Cortex of kidney (tissue), 1 donor: ENCODE measurements at places on chromosomes 12 and 14.

DNA sequence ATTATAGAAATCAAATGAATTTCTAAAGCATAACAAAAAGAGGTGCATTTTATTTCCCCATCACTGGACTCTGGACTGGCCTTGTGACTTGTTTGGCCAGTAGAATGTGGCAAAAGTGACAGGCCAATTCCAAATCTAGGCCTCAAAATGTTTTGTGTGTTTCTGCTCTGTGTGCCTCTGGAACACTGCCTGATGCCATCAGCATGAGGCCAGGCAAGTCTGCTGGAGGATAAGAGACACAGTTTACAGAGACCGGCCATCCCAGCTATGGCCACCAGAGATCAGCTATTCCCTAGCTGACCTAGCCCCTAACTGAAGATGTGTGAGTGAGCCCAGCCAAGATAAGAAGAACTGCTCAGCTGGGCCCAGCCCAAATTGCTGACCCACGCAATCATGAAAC is 32.9 kb downstream of the ASCL1 start:
- DNase-seq, result no peak

GRCh38 chr14:53468876-53469275 is 315.8 kb upstream of the DDHD1 start:
- no peak for DNase-seq

- DNase-seq, result no peak
Measured at GRCh38 chr14:47857646-47858045, 182.2 kb upstream of the MDGA2 start.

DNA sequence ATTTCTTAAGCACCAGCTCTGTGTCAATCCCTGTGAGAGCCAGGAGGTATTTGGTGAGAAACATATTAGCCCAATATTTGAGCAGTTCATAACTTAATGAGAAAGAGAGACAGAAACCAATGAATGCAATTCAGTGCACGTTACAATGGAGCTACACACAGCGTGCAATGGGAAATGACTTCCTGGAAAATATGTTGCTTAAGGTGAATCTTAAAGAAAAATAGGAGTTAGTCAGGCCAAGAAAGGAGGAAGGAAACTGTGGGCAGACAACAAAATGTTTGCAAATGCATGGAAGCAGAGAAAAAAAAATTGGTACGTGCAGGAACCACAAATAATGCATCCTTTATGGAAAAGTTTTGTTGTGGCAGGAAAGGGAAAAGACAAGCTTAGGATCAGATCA is 481.7 kb downstream of the BCAT1 start:
- DNase-seq, result no peak

DNA sequence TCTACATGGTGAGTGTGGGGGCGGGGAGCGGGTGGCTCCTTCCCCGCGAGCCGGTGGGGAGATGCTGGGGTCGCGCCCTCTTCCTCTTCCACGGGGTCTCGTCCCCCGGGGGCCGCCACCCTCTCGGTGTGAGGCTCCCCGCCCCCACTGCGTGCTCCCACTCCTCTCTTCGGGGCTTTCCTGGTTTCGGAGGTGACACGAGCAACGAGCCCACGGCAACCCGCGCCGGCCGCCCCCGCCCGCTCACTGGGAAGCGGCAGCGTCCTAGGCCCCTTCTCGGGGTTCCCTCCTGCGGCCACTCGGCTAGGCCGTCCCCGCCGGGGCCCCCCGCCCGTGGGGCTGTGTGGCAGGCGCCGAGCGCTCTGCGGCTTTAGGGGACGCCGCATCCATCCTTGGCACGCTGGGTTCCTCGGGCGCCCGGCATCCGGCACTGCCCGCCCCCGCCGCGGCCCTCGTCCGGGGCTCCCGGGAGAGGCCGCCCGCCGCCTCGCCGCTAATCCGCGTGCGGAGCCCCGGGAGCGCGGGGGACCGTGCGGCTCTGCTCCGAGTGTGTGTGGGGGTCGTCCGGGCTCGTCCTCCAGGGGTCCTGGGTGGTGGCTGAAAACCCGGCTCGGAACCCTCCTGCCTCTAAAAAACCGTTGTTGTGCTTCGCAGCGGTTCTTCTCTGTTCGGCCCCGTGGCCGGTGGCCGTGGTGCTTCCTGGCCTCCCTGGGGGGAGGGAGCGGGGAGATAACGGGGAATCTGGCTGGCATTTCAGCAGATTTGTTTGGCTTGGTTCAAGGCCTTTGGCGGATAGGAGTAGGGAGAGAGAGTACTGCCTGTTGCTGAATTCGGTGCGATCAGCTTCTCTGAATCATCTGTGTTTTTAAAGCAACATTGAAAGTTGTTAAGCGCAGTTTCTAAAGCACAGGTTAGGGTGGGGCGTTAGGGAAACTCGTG is 1.0 kb downstream of the PCNX1 start:
- no peak for DNase-seq

DNA sequence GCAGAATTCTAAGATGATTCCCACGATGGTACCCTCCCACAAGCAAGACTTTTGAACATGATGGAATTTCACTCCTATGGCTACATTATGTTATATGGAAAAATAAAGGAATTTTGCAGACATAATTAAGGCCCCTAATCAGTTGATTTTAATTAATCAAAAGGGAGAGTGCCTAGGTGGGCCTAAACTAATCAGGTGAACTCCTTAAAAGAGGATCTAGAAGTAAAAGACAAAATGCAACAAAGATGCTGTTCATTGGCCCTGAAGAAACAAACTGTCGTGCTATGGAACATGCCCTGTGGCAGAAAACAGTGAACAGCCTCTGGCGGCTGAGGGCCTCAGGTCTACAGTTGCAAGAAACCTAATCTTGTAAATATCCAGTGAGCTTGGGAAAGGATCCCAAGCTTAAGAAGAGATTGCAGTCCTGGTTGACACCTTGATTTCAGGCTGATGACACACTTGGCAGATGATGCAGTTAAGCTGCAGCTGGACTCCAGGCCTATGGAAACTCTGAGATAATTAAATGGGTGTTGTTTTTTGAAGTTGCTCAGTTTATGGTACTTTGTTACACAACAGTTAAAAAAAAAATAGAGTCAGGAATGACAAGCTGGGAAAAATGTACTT is 13.8 kb downstream of the TMCC3 start:
- DNase-seq, result no peak

- no peak for DNase-seq
Measured at GRCh38 chr12:32305163-32305562, 94.2 kb upstream of the FGD4 start.

DNA sequence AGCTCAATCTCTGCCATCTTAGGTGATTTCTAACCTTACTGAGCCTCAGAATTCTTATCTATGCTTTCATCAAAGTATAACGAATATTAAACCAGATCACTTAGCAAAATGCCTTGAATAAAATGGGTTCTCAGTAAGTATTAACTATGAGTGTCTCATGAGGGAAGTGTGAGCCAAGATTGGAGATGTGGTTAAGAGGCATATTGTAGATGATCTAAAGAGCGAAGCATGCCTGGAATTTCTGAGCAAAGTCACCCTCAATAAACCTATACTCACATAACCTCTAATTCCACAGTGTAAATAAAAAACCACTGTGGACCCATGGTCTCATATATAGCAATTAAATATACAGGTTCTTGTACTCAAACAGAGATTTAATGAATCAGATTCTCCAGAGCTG is 193.1 kb upstream of the FSCB start:
- no peak for DNase-seq

GRCh38 chr12:102197789-102198188 is at the start of gene PMCH:
Gene PMCH, minus strand, starts transcription at chr12:102197833. Its CDS starts 63 bp downstream, at chr12:102197770.
- no peak for DNase-seq

GRCh38 chr12:90974286-90974685 is 19.3 kb upstream of the CCER1 start:
- no peak for DNase-seq

GRCh38 chr14:101084436-101084826 is 180.9 kb upstream of the RTL1 start:
- no peak for DNase-seq

- no peak for DNase-seq
Measured at GRCh38 chr14:83019744-83020414, 1486.2 kb upstream of the SEL1L start.

- no peak for DNase-seq
Measured at GRCh38 chr12:10025236-10025635, 5.2 kb upstream of the CLEC9A start.
